Glutamatergic neuron (in vitro differentiated cells): ENCODE measurements at places on chromosomes 7 and 10.

DNA sequence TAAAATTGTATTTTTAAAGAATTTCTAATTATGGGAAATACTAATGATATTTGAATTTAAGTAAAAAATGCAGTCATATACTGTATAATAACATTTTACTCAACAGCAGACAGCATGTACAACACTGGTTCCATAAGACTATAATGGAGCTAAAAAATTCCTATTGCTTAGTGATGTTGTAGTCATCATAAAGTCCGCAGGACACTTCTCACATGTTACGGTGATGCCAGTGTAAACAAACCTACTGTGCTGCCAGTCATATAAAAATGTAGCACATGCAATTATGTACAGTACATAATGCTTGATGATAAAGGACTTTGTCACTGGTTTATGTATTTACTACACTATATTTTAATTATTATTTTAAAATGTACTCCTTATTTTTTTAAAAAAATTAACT lies 629.3 kb downstream of the IPMK start:
- DNase-seq = no peak
- H3K27me3 ChIP-seq = no peaks in the 10 kb centered on the region
- H3K4me1 ChIP-seq = no peaks in the 10 kb centered on the region
- H3K36me3 ChIP-seq = no peaks in the 10 kb centered on the region
- no peak overlapping the region for H3K4me3 ChIP-seq
- H3K27ac ChIP-seq = no peak overlapping the region

DNA sequence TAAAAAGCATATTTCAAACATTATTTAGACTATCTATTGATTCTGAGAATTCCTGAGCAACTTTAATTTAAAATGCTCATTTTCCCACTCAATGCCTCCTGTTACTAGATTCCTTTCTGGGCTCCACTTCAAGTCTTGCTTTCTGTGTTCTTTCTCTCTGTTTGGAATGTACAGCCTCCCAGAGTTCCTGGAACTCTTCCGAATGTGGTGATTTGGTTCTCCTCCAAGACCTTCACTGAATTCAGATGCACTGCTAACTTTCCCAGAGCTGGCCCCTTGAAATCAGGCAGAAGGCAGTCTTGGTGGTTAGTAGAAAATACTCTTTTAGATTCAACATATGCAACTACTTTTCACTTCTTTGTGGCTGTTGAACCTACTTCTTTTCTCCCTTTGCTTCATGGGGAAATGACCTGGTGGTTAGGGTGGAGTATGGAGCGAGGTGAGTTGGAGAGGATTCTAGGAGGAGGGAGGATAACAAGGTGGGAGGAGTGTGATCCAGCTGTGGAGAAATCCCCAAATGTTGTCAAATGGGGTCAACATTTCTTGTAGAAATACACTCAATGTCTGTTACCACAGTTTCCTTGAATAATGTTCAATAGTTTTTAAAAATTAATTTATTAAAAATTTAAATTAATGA lies 27.9 kb upstream of the CCDC7 start:
- H3K27ac ChIP-seq = no peak overlapping the region
- H3K27me3 ChIP-seq = no peaks in the 10 kb centered on the region
- H3K4me3 ChIP-seq = no peak overlapping the region
- H3K4me1 ChIP-seq = no peaks in the 10 kb centered on the region
- no peak for DNase-seq

GRCh38 chr7:80475383-80475782 lies 36.5 kb downstream of the GNAT3 start:
- no peak overlapping the region for H3K27ac ChIP-seq
- H3K4me1 ChIP-seq = peaks cover 20% of the 10 kb centered on the region
- no peaks in the 10 kb centered on the region for H3K27me3 ChIP-seq
- H3K36me3 ChIP-seq = no peaks in the 10 kb centered on the region

DNA sequence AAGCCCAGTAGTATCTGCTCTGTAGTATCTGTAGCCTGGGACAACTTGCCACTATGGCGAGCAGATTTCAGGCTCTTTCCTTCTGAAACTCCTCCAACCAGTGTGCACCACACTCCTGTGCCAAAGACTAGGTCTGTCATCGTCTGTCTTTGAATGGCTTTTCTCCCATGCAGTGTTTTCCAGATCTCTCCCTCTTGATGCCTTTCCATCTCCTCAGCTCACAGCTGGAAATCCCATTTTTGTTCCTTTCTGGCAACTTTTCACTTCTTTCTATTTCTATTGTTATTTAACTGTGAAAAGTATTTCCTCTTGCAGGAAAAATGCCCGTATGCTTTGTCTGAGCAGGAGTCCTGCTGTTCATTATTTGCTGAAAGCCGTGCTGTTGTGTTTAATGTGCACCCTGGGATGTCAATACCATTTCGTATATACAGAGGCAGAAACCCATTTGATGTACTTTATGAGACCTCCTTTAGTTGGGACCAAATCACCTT lies 373.7 kb downstream of the PHTF2 start:
- no peak for DNase-seq
- no peaks in the 10 kb centered on the region for H3K4me1 ChIP-seq
- no peaks in the 10 kb centered on the region for H3K27me3 ChIP-seq
- no peaks in the 10 kb centered on the region for H3K36me3 ChIP-seq

DNA sequence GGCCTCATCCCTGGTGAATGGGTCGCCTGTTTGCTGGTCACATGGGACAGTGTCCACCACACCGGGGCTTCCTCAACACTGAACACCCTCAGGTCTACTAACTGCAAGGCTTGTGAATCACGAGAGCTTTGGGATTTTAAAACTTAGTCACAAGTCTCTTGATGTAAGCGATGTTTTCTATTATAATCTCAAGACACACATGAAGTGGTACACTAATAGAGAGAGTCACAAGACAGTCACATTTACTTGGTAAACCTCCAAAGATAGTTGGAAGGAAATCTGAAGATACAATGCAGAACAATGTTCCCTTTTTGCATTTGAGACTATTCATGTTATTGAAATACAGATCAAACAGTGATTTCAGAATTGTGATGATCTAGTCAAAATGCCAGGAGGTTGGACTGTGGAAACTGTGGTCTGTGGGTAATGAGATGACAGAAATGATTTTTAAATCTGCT lies 233.1 kb upstream of the KLF6 start:
- H3K27me3 ChIP-seq = peaks cover 6% of the 10 kb centered on the region
- no peak overlapping the region for H3K4me3 ChIP-seq
- H3K27ac ChIP-seq = no peak overlapping the region
- peaks cover 7% of the 10 kb centered on the region for H3K36me3 ChIP-seq

DNA sequence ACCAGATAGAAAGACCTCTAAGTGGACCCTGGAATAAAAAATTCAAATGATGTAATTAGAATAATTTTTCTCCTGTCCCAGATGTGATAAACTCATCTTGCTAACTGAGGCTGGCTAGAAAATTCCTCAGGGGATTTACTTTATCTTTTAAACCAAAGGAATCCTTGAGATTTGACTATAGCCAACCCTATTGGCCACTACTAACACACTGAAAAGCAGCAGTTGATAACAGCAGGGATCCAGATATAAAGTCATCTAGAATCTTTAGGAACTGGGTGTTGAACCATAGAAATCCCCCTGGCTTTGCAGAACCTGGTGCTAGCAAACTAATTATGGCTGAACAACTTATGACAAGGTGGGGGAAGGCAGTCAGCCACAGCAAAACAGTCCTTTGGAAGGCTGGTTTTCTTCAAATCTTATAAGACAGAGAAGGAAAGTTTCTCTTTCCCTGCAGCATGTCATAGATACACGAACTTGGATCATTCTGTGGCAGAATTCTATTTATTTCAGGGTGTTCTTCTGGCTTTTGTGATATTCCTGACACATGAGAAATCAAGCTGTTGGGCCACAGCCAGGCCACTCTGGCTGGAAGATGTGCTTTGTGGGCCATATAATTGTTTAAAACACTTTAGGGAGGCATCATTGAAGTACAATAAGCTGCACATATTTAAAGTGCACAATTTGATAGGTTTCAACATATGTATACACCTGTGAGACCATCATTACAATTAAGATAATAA lies 643.6 kb downstream of the SORCS3 start:
- no peak for DNase-seq
- no peaks in the 10 kb centered on the region for H3K27me3 ChIP-seq
- H3K4me1 ChIP-seq = peaks cover 15% of the 10 kb centered on the region
- H3K36me3 ChIP-seq = no peaks in the 10 kb centered on the region
- H3K4me3 ChIP-seq = no peak overlapping the region
- H3K27ac ChIP-seq = no peak overlapping the region

DNA sequence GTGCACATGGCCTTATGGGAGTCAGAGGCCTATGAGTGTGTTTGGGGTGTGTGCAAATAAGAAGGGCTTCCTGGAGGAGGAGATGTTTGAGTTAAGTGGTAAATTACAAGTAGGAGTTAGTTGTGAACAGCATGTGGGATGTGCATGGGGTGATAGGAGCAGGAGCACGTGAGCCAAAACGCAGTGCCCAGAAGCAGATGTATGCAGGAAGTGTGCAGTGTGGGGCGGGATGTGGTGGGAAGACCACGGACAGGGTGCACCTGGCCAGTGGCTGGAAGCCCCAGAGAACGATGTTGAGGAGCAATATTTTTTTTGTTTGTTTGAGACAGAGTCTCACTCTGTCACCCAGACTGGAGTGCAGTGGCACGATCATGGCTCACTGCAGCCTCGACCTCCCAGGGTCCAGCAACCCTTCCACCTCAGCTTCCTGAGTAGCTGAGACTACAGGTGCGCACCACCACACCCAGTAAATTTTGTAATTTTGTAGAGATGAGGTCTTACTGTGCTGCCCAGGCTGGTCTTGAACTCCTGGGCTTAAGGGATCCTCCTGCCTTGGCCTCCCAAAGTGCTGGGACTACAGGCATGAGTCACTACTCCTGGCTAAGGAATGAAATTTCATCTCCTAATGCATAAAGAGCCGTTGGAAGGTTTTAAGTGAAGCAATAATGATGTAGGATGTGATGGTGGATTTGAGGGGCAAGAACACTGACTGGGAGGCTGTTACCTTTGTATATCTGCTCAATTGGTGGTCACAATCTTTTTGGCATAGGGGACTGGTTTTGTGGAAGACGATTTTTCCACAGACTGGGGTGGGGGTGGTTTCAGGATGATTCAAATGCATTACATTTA lies 78.4 kb downstream of the LYZL2 start:
- DNase-seq = no peak
- no peak overlapping the region for H3K4me3 ChIP-seq
- H3K4me1 ChIP-seq = peaks cover 7% of the 10 kb centered on the region
- no peaks in the 10 kb centered on the region for H3K27me3 ChIP-seq
- H3K36me3 ChIP-seq = no peaks in the 10 kb centered on the region

- H3K4me1 ChIP-seq = peaks cover 18% of the 10 kb centered on the region
- no peak overlapping the region for H3K4me3 ChIP-seq
- DNase-seq = no peak
- H3K27me3 ChIP-seq = no peaks in the 10 kb centered on the region
Measured at GRCh38 chr7:44470135-44470479, 20.4 kb downstream of the NUDCD3 start.

DNA sequence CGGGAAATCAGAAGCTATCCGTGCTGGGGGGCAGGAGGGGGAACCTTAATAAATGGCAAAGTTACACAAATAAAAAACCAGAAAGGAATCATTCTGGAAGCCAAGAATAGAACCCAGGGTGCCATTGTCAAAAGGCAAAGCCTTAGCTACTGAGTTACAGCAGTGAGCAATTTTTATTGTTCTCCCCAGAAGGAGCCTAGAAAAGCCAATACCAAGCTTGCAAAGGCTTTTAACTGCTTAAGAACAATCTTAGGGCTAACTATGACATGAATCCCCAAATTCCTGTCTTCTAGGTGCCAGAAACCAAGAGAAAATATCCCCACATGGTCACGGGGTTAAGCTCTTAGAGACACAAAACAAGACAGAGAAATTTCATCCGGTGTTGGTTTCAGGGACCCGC lies 482.7 kb downstream of the CCSER2 start:
- no peak overlapping the region for H3K4me3 ChIP-seq
- peaks cover 5% of the 10 kb centered on the region for H3K4me1 ChIP-seq
- H3K27ac ChIP-seq = no peak overlapping the region

- peaks cover 5% of the 10 kb centered on the region for H3K4me1 ChIP-seq
- peaks cover 4% of the 10 kb centered on the region for H3K36me3 ChIP-seq
- H3K27me3 ChIP-seq = peaks cover 3% of the 10 kb centered on the region
- DNase-seq = no peak
- no peak overlapping the region for H3K4me3 ChIP-seq
Measured at GRCh38 chr7:69434398-69434815, 163.9 kb upstream of the AUTS2 start.

- H3K36me3 ChIP-seq = no peaks in the 10 kb centered on the region
- no peaks in the 10 kb centered on the region for H3K4me1 ChIP-seq
- DNase-seq = no peak
- H3K4me3 ChIP-seq = no peak overlapping the region
- no peak overlapping the region for H3K27ac ChIP-seq
Measured at GRCh38 chr10:128922619-128923196, 544.3 kb upstream of the MGMT start.

- H3K36me3 ChIP-seq = peaks cover 7% of the 10 kb centered on the region
- H3K4me1 ChIP-seq = no peaks in the 10 kb centered on the region
- H3K4me3 ChIP-seq = no peak overlapping the region
- no peak overlapping the region for H3K27ac ChIP-seq
- H3K27me3 ChIP-seq = peaks cover 10% of the 10 kb centered on the region
- no peak for DNase-seq
Measured at GRCh38 chr10:70932392-70933196, 44.2 kb upstream of the PCBD1 start.

DNA sequence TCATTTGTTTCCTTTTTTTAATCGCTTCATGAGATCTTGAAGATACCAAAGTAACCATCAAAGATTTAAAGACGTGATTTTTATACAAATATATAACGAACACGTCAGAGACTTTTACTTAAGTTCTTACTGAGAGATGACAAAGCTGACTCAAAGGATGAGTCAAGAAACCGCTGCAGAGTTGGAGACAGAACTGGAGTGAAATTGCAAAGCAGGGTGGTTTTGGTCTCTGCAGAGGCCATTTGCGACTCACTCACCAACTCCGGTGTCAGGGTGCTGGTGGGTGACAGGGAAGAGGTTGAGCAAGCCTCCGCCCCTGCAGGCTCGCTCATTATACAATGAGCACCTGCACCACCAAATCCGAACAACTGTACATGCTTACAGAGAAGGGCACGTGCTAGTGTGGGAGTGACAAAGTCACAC lies 75.2 kb downstream of the DNAJB6 start:
- no peak for DNase-seq
- no peaks in the 10 kb centered on the region for H3K27me3 ChIP-seq
- H3K27ac ChIP-seq = no peak overlapping the region
- no peaks in the 10 kb centered on the region for H3K4me1 ChIP-seq

DNA sequence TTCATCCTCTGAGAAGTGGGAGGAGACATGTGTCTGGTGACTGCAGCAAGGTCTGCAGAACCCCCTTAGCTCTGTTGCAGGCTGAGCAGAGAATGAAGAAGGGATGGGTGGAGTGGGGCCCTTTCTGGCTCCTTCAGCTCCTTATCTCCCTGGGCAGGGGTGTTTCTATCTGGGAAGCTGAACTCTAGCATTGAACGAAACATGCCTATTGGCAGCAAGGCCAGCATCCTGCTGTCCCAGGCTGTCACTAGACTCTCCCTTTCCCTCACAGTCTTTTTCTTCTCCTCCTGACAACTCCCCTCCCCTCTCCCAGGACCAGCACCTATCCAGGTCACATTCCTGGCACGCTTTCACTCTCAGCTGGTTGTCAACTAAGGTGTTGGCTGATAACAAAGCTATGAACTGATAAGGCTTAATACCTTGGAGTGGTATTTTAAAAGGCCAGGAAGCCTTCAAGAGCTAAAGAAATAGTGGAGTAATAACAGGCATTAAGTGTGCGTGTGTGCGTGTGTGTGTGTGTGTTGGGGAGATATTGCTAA lies 128.8 kb upstream of the FZD8 start:
- H3K27me3 ChIP-seq = peaks cover 2% of the 10 kb centered on the region
- DNase-seq = peak; percentile 62
- no peak overlapping the region for H3K27ac ChIP-seq
- no peaks in the 10 kb centered on the region for H3K4me1 ChIP-seq
- H3K36me3 ChIP-seq = peaks cover 9% of the 10 kb centered on the region
- H3K4me3 ChIP-seq = no peak overlapping the region
